Mesenchymal stem cell (in vitro differentiated cells and primary cell): ENCODE measurements at places on chromosomes 6 and 20.

- no peak for DNase-seq
Measured at GRCh38 chr20:51747182-51747911, 20.8 kb downstream of the ATP9A start.

- peak; percentile 18 for DNase-seq
Measured at GRCh38 chr6:90583179-90583835, 3.6 kb downstream of the MAP3K7 start.

- DNase-seq, result no peak
Measured at GRCh38 chr6:22755605-22756004, 186.2 kb downstream of the HDGFL1 start.

DNA sequence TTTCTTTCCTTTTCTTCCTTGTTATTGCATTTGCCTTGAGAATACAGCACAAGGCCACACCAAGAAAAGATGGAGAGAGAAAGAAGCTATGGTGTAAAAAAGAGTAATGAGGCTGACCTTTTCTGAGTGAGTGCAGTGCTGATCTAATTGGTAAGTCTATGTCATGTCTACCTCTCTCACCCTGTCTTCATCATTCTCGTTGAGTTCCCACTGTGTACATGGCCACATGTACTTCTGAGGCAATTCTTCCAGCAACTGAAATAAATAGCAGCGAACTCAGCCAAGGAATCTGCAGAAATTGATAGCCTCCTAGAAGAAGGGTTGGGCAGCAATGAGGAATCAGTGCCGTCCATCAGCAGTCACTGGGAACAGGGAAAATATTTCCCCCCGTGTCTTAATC, 367.2 kb upstream of the SPTLC3 start:
- no peak for DNase-seq

DNA sequence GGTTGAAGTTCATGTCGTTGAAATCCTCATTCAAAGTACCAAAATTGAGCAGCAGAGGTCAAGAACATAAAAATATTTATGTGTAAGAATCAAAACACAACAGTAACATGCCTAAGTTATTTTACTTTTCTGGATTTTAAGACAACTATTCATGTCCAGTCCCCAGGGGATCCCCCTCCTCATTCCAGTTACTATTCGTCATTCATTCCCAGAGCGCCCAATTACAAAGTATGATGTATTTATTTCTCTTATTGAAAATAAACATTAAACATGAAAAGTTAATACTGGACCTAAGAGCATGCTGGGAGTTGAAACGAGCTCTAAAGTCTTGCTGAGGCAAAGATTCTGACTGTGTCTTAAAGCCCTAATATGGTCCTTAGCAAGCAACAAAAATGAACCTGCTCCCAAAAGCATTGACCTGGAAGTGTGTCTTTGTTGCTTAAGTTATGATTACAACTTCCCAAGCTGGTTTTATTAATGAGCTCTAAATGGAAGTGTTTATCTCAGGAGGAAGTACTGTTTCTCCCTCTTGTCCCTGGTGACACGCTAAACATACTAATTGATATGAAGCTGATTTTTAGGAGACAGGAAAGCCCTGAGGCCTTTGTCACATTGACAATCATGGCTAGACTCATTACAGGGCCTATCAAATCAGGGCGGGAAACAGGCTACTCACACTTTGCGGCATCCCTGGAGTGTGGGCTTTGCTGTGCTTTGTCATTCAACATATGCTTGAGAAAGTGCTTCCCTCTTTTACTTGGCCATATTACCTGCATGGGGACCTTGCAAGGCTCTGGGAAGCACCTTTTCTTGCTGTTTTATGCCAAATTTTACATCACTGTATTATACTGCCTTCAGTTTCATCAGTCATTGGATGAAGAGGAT, 192.2 kb upstream of the DTNBP1 start:
- no peak for DNase-seq

- DNase-seq, result no peak
Measured at GRCh38 chr6:84182001-84182400, 45.4 kb downstream of the CEP162 start.

- DNase-seq, result no peak
Measured at GRCh38 chr20:37407019-37407566, 61.2 kb downstream of the SRC start.

DNA sequence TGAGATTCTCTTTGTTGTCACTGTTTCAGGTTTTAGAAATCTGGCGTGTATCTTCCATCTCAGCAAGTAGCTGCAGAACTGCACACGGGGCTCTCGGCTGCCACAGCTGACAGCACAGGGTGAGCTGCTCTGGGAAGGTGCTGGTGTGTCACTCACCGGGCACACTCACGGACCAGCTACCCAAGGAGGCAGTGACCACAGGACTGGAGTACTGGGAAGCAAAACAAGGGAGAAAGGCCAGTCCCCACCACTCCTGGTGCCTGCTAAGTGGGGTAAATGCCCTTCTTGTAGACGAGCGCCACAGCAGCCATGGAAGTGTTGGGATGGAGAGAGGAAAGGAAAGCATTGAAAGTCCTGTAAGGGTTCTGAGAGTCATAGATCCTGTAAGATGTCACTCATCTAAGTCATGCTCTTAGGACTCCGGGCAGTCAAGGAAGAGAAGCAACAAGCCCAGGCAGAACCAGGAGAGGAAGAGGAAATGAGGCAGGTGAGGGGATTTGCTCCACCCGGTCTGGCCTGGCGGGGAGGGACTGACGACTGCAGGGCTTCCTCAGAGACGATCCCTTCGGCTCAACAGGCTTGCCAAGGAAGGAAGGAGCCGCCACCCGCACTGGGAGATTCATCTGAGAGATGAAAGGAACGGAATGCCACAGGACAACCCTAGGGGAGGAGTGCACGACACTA, 48.1 kb downstream of the PRDM1 start:
- no peak for DNase-seq

DNA sequence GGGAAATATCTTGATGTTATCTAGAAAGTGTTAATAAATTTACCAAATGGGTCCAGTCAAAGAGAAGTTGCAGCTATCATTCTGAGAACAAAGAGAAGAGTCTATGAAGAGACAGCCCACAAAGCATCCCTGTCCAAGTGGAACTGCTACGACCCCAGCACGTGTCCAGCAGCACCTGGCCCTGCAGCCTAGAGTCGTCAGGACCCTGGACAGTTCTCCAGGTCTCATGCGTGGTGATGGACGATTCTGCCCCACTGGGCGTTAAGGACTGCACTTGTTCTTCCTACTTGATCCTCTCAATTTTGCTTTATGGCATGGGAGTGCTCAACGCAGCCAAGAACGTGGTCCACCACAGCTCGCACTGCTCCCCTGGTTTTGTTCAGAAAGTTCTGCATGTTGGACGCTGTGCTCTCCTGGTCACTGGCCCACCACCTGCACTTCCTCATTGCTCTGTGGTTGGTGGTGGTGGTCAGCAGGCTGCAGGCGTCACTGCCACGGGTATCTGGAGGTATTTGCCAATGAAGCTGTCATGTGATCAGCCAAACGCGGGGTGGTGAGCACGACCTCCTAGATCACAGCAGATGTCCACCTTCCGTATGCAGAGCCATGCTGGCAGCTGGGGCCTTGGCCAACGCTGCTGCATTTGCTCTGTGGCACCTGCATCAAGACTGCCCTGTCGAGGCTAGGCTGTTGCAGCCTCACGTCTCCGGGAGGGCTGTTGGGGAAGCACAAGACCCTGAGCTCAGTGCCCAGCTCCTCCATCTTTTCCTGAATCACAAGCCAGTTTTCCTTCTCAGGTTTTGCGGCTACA, 356.4 kb downstream of the CDH4 start:
- DNase-seq, result peak; percentile 18

- DNase-seq, result no peak
Measured at GRCh38 chr6:168939041-168939440, 314.6 kb downstream of the THBS2 start.

GRCh38 chr6:121479486-121480098, 44.1 kb downstream of the GJA1 start:
- DNase-seq, result no peak

DNA sequence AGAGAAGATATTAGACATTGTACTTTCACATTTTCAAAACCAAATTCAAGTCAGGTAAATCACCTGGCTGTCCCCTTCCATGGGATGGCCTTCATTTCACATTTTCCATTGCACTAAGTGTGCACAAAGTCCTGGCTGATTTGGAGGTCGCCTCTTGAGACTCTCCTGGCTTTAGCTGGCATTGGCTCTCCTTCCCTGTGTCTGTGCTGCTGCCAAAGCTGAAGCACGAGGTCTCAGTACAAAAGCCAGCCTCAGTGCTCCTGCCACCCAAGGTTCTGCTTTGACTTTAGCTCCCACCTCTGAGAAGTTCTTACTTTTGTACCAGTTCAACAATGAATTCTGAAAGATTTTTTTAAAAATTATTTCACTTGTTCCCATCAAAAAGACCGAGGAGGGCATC, 289.2 kb upstream of the CNR1 start:
- DNase-seq, result no peak

DNA sequence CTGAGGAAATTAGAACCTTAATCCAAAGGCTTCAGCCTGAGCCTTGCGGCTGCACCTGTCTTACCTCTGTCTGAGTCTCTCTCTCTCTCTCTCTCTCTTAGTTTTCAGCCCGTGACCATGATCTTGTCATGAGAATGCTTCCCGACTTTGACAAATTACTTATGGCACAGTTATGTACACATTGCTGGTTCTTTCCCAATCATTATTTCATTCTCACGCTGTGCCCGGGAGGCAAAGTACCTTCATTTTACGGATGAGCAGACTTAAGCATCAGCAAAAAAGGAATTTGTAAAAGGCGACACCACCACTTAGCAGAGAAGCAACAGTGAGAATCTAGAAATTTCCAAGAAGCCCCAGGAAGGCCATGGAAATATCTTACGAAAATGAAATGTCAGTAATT, 54.6 kb downstream of the GMPR start:
- no peak for DNase-seq

GRCh38 chr6:148450866-148451265, 108.2 kb downstream of the SASH1 start:
- no peak for DNase-seq

GRCh38 chr6:109808837-109809236, 117.7 kb downstream of the FIG4 start:
- no peak for DNase-seq

- no peak for DNase-seq
Measured at GRCh38 chr20:62609279-62609720, 33.0 kb upstream of the SLCO4A1 start.

GRCh38 chr6:100161782-100162365, 167.9 kb upstream of the MCHR2 start:
- no peak for DNase-seq

DNA sequence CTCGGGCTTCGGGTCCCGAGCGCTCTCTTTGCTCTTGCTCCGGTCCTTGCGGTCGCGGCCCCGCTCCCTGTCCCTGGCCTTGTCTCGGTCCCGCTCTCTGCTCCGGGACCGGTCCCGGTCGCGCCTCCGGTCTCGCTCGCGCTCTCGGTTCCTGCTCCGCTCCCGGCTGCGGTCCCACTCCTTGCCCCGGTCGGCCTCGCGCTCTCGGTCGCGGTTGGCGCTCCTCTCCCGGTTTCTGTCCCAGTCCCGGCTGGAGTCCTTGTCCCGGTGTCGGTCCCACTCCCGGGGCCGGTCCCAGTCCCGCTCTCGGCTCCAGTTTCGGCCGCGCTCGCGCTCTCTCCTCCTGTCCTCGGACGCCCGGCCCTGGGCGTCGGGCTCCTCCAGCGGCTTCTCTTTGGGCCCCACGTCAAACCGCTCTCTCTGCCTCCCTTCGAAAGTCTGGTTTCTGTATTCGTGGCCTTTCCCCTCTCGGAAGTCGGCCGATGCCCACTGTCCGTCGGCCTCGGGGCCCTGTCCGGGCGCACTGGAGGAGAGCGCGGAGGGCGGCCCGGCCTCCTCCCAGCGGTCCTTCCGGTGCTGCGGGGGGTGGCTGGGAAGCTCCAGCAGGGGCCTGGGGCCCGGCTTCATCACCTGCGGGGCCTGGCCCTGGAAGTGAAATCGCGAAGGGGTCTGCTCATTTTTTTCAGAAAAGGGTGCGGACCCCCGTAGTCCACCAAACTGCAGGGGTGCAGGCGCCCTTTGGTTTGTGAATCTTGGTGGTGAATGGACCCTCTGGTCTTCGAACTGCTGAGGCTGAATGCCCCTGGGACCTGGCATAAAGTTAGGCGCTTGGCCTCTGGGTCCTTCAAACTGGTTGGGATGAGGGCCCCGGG, 17.9 kb upstream of the TCFL5 start:
- no peak for DNase-seq

- peak; percentile 81 for DNase-seq
Measured at GRCh38 chr20:33518071-33518470, 28.2 kb downstream of the CBFA2T2 start.

DNA sequence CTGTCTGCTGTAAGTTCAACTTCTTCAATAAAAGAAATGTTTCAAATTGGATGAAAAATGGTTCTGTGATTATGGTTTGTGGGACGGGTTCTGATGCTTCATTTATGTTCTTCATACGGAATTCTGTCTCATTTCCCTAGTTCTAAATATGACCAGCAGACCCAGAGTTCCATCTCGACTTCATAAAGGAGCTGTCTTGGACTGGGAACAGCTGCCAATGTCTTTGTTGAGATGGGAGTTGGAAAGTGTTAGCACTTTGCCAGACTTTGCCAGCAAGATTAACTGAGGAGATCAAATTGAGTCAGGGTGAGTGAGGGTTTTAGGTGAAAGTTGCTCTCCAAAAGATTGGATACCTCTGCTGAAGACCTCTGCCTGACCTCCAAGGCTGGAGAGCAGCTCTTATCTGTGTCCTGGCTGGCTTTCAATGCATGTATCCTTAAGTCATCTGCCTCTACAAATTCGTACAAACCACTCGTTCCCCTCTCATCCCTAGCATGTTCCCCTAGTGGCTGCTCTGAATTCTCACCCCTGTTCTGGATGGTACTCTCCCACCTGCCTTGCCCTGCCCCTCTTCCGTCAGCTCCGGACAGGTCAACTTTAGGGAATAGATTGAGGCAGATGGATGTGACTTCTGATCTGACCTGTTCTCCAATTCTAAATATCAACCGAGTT, at the start of gene EFCAB8:
Gene EFCAB8, plus strand, starts transcription at position 223 of the 672 bp plus-strand sequence. CDS start 4,870 bp downstream, outside the sequence.
- no peak for DNase-seq

DNA sequence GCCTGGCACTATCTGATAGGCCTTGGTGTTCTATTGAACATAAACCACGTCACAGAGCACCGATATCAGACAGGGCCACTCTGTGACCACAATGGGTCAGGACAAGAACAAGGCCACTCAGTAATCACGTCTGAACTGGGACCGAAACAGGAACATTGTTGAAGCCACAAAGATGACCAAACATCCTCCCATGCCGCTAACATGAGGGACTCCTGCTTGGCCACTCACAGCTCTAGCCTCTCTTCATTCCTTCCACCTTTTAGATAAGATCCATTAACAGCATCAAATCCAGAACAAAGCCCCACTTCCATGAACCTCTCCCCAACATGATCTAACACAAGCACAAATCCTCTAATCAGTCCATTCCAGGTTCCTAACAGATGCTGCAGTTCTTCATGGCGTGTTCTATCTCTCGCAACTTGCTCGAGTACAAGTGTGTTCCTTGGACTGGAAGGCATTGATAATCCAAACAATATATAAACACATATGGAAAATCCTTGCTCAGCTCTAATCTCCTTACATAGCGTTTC, 7.4 kb downstream of the SIRT5 start:
- no peak for DNase-seq
